ENCODE measurements at places on chromosomes 2 and 18. TPM values are rescaled to one million over a fixed set of nuclear protein-coding genes. Genes with fewer than 3 reads are reported as not detected.

DNA sequence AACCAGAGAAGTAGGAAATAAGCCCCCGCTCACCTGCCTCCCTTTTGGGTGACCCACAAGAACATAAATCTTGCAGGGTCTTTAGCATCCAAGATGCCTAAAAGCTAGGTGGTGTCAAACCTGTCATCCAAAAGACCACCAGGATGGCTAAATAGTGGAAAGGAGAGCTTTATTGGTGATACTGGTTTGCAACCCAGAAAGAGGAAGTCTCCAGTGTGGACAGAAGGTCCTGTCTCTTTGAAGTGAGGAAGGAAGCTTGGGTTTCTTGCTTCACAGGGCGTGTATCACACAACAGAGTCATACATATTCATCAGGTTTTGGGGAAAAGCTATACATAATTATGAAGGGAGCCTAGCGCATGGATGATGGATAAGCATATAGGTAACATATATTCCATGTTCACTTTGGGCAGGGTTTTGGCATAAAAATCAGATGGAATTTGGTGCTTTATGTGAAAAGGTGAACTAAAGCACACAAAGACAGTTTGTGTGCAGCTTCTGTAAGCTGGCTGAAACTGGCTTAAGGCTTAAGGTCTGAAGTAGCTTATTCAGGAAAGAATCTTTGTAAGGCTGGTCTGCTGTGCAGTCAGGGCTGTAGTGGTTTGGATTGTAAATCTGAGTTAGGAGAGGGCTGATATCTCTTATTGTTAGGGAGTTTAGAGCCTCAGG lies 102.2 kb upstream of the MSH2 start:
- DNase-seq, result no peak

GRCh38 chr2:41856946-41857345 lies 190.9 kb upstream of the PKDCC start:
- DNase-seq, result no peak

GRCh38 chr2:135949451-135950234 lies 35.8 kb downstream of the DARS1 start:
- no peak for DNase-seq

GRCh38 chr2:227864161-227864756 lies 7.2 kb upstream of the DAW1 start:
- DNase-seq, result no peak

DNA sequence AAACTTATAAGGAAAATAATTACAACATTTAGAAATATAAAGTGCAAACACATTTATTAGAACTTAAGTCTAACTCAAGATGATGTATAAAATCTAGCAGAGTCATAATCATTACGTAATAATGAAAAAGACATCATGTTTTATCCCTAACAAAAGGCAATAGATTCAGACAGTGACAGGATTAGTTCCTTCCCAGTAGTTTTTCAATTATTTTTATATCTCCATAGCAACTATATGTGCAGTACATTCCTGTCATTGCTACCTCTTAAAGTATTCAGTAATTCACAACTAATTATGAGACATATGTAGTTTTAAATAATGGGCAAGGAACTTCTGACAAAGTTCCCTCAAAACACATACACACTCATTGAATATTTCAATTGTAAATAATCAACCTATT lies 687.9 kb downstream of the CCDC85A start:
- no peak for DNase-seq

DNA sequence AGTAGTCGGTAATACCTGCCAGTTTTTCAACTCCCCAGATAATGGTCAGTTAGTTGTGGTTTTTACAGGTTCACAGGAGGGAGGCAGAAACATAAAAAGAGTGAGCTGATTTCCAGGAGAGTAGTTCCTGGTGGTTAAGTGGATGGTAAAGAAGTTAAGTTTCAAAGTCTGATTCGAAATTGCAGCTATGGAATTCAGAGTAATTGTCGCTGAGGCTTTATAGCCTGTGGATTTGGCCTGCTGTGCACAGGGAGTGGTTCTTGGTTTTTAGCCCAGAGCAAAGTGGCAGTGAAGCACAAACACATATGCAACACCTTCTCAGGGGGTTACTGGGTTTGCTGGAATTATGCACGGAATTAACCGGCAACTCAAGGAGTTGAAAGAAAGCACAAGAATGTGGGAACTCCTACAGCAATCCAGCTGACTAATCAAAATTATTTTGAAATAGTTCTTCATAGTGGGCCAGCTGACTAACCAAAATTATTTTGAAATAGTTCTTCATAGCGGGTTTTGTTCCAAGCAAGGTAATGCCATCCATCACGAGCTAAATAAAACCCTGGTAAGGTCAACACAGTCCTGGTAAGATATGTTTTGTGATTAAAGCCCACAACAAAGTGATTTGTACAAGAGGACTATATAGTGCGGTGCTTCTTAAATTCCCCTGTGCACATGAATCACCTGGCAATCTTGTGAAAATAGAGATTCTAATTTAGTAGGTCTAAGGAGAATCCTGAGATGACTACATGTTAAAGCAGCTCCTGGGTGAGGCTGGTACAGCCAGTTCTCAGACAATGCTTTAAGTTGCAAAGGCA lies 94.4 kb downstream of the SGPP2 start:
- peak; percentile 80 for DNase-seq

Gene CHRNG
- total RNA-seq, result not detected

Gene SLC11A1
- total RNA-seq, result 37.6 TPM

Gene PMS1
- 23.5 TPM for total RNA-seq
